Activated T-helper 9 cell treated with anti-CD3 and anti-CD28 coated beads, Interleukin-2, amount 50 U/mL, for 16 hours (primary cell): ENCODE measurements at places on chromosomes 2 and 18.
A peak's percentile ranks its signal among the peaks of the same experiment; 100 is the strongest.

DNA sequence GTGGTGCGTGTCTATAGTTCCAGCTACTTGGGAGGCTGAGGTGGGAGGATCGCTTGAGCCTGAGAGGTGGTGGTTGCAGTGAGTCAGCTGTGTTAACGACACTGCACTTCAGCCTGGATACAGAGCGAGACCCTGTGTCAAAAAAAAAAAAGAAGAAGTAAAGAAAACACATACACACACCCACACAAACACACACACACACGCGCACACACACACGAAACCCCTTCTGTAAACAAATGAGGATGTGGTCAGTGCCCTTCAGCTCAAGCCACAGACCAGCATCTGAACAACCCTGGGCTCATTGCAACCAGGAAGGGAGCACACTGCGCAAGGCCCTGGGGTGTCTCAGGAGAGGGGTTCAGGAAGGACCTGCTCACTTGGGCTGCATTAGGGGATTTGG is 47.9 kb upstream of the KCNF1 start:
- DNase-seq: no peak

- no peak for DNase-seq
Observed at GRCh38 chr2:161556440-161556839, 67.8 kb upstream of the SLC4A10 start.

DNA sequence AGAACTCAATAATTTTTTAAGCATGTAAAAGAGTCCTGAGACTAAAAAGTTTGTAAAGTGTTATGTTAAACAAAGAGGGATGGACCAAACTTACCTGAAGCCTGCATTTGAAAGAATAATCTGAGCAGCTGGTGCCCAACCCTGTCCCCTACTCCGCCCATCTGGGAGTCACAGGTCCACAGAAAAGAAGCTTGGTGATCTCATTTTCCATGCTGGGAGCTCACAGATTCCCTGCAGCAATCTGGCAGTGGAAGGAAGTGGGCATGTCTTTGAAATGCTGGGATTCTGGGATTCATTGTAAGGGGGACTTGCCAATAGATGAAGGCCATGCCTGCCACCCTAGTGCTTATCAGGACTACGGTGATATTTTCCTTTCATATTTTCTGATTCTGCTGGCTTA is 17.9 kb downstream of the CDH2 start:
- DNase-seq: no peak

DNA sequence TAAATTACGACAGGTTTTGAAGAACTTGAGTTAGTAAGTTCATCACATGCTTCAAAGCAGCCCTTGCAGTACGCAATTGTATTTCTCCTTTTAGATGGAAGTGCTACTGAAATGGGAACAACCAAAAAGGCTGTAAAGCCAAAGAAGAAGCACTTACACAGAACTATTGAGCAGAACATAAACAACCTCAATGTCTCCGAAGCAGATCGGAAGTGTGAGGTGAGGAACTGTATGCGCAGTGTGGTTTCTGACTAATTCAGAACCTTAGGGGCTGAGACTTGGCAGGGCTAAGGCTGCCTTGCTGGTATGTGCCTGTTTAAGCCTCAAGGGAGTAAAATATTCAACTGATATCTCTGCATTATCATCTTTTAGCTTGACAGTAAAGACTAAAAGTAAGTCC is 8.4 kb downstream of the NCAPH start:
- peak; percentile 25 for DNase-seq
